ENCODE measurements at places on chromosomes 4 and X.

DNA sequence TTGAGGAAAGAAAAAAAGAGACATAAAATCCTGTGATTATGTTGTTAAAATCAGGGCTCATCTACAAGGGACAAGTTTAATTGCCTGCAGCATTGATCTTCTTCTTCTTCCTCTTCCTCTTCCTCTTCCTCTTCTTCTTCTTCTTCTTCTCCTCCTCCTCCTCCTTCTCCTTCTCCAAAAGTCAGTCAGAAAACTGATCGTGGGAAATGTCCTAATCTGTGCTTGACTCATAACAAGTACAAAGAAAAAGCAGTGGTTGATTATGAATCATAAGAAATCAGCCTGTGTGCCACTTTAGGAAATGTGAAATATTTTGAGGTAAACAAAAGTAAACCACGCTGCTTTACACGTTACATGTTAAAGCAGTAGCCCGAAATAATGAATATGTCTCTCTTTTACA, 2.7 kb upstream of the ATP10D start:
- H3K4me3 ChIP-seq, result peak overlapping the region; percentile 33
- DNase-seq, result no peak
- peaks cover 9% of the 10 kb centered on the region for H3K36me3 ChIP-seq
- no peaks in the 10 kb centered on the region for H3K27me3 ChIP-seq
- H3K4me1 ChIP-seq, result peaks cover 46% of the 10 kb centered on the region
- H3K27ac ChIP-seq, result peak overlapping the region; percentile 36

- DNase-seq, result peak; percentile 43
- H3K36me3 ChIP-seq, result no peaks in the 10 kb centered on the region
- H3K4me3 ChIP-seq, result peak within 1 kb of the TSS; percentile 75
- H3K27ac ChIP-seq, result no peak within 1 kb of the TSS
Measured at GRCh38 chrX:153411255-153411987, at the start of gene ZFP92. TSS of gene ZFP92 (plus strand) at chrX:153411472. CDS start at chrX:153418323, 6,851 bp downstream.

- peak overlapping the region; percentile 83 for H3K4me3 ChIP-seq
- H3K27ac ChIP-seq, result peak overlapping the region; percentile 57
- no peaks in the 10 kb centered on the region for H3K36me3 ChIP-seq
- DNase-seq, result no peak
- H3K27me3 ChIP-seq, result no peaks in the 10 kb centered on the region
- peaks cover 15% of the 10 kb centered on the region for H3K4me1 ChIP-seq
Measured at GRCh38 chr4:100895556-100896197, 377.9 kb upstream of the EMCN start.

GRCh38 chrX:97882306-97882705, 998.6 kb downstream of the RPA4 start:
- H3K4me1 ChIP-seq, result no peaks in the 10 kb centered on the region
- no peaks in the 10 kb centered on the region for H3K36me3 ChIP-seq
- no peaks in the 10 kb centered on the region for H3K27me3 ChIP-seq
- DNase-seq, result no peak
- no peak overlapping the region for H3K27ac ChIP-seq

- DNase-seq, result no peak
- no peaks in the 10 kb centered on the region for H3K27me3 ChIP-seq
- no peaks in the 10 kb centered on the region for H3K36me3 ChIP-seq
- H3K27ac ChIP-seq, result no peak overlapping the region
Measured at GRCh38 chrX:6184900-6185515, 43.7 kb downstream of the NLGN4X start.

All from activated B cell treated with CpG ODN at 0.5 μM for 24 hours (primary cell).